ENCODE measurements at places on chromosomes 6 and 20. TPM values are rescaled to one million over a fixed set of nuclear protein-coding genes. Genes with fewer than 3 reads are reported as not detected.

GRCh38 chr6:107786179-107786578 lies 37.9 kb downstream of the SCML4 start:
- no peaks in the 10 kb centered on the region for H3K36me3 ChIP-seq
- no peak overlapping the region for H3K4me3 ChIP-seq
- no peaks in the 10 kb centered on the region for H3K4me1 ChIP-seq

COL9A1 gene
- 0.26 TPM for total RNA-seq

DNA sequence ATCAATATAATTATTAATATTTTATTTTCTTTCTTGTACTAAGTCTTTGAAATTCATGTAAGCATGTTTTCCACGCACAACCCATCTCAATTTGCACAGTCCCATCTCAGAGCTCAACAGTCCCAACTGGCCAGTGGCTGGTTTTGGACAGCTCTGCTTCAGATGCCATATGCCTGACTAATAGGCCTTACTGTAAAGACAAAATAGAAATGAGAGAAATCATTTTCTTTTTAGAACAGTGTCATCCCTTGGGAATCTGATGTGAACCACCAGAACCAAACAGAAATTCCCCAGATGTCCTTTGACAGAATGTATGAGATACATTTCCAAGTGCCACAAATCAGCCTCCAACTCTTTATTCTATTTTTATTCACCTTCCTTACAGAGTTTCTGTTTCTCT lies 338.9 kb downstream of the ESR1 start:
- H3K36me3 ChIP-seq: peaks cover 4% of the 10 kb centered on the region
- H3K4me3 ChIP-seq: no peak overlapping the region

GRCh38 chr6:149032599-149033405 lies 284.7 kb upstream of the TAB2 start:
- H3K4me3 ChIP-seq: no peak overlapping the region
- H3K27me3 ChIP-seq: no peaks in the 10 kb centered on the region
- DNase-seq: peak; percentile 54

B4GALT5 gene
- 12.2 TPM for total RNA-seq

- no peaks in the 10 kb centered on the region for H3K36me3 ChIP-seq
- H3K4me1 ChIP-seq: no peaks in the 10 kb centered on the region
- no peaks in the 10 kb centered on the region for H3K27me3 ChIP-seq
- H3K4me3 ChIP-seq: no peak overlapping the region
- no peak overlapping the region for H3K27ac ChIP-seq
These were observed 325.4 kb downstream of the RNF144B start for GRCh38 chr6:18712595-18712994.

DNA sequence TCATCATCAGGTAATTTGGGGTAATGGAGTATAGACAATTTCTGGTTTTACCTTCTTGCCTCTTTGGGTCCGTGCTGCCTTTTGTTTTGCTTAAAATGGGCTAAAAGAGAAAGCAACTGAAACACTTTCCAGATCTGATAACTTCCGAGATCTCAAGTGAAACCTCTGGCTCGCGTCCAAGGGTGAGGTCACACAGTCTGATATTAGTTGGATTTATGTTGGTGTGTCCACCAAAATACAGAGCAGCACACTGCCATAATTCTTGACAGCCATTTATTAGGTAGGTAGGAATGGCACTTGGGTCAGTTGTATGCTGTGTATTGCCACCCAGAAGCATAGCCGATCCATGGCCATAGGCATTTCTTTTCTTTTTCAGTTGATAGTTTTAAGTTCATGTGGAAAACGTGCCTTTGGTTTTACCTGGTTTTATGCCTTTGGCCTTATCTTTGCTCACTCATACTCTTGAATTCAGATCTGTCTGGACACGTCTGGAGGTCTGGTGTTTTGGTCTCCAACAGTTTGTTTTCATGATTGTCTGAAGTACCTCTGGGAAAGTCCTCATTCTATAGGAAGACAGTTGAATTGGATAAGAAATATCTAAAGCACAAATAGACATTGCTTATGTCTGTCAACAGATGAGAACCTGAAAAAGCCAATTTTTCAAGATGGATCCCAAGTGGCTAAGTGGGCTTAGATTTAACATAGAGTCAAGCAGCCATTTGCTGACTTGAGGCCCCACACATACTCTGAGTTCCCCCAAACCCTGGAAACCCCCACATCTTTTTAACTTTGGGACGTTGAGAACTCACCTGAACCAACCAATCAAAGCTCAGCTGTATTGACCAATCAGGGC lies 320.8 kb downstream of the SOX4 start:
- H3K4me3 ChIP-seq: no peak overlapping the region
- DNase-seq: peak; percentile 89
- H3K27ac ChIP-seq: no peak overlapping the region
- H3K4me1 ChIP-seq: peaks cover 4% of the 10 kb centered on the region
- H3K27me3 ChIP-seq: no peaks in the 10 kb centered on the region
- no peaks in the 10 kb centered on the region for H3K36me3 ChIP-seq

Measured in body of pancreas (tissue), 4 donors.